ENCODE measurements at places on chromosomes 2 and 18. TPM values are rescaled to one million over a fixed set of nuclear protein-coding genes. Genes with fewer than 3 reads are reported as not detected.

GRCh38 chr2:132780651-132781050 lies 110.6 kb upstream of the LYPD1 start:
- no peak overlapping the region for H3K4me3 ChIP-seq
- H3K27me3 ChIP-seq = no peaks in the 10 kb centered on the region
- H3K36me3 ChIP-seq = no peaks in the 10 kb centered on the region
- no peak for DNase-seq
- H3K27ac ChIP-seq = no peak overlapping the region

- H3K36me3 ChIP-seq = no peaks in the 10 kb centered on the region
- no peaks in the 10 kb centered on the region for H3K27me3 ChIP-seq
- no peak for DNase-seq
- no peak overlapping the region for H3K4me3 ChIP-seq
- no peak overlapping the region for H3K27ac ChIP-seq
- peaks cover 43% of the 10 kb centered on the region for H3K4me1 ChIP-seq
Observed at GRCh38 chr2:165772183-165772582, 21.9 kb downstream of the GALNT3 start.

- no peaks in the 10 kb centered on the region for H3K36me3 ChIP-seq
- DNase-seq = peak; percentile 46
- H3K27ac ChIP-seq = no peak overlapping the region
- H3K27me3 ChIP-seq = no peaks in the 10 kb centered on the region
- peaks cover 3% of the 10 kb centered on the region for H3K4me1 ChIP-seq
Observed at GRCh38 chr2:134778372-134778771, 59.6 kb upstream of the TMEM163 start.

- H3K27ac ChIP-seq = no peak overlapping the region
- H3K4me1 ChIP-seq = no peaks in the 10 kb centered on the region
- no peak overlapping the region for H3K4me3 ChIP-seq
- H3K36me3 ChIP-seq = no peaks in the 10 kb centered on the region
- no peaks in the 10 kb centered on the region for H3K27me3 ChIP-seq
Observed at GRCh38 chr2:180647621-180648020, 332.8 kb upstream of the UBE2E3 start.

GRCh38 chr2:55365303-55365702 lies 54.4 kb downstream of the CCDC88A start:
- H3K4me3 ChIP-seq = no peak overlapping the region
- peaks cover 10% of the 10 kb centered on the region for H3K4me1 ChIP-seq
- no peaks in the 10 kb centered on the region for H3K36me3 ChIP-seq
- H3K27ac ChIP-seq = no peak overlapping the region
- no peaks in the 10 kb centered on the region for H3K27me3 ChIP-seq
- DNase-seq = no peak

The RAB27B gene
- total RNA-seq = 0.66 TPM

The WNT6 gene
- 1.0 TPM for total RNA-seq

The VAMP5 gene
- 10.4 TPM for total RNA-seq

The CCDC121 gene
- 1.3 TPM for total RNA-seq

All from body of pancreas (tissue), 4 donors.